Kidney epithelial cell (primary cell): ENCODE measurements at places on chromosomes 5 and 9. TPM values are rescaled to one million over a fixed set of nuclear protein-coding genes. Genes with fewer than 3 reads are reported as not detected.
A peak's percentile ranks its signal among the peaks of the same experiment; 100 is the strongest.

DNA sequence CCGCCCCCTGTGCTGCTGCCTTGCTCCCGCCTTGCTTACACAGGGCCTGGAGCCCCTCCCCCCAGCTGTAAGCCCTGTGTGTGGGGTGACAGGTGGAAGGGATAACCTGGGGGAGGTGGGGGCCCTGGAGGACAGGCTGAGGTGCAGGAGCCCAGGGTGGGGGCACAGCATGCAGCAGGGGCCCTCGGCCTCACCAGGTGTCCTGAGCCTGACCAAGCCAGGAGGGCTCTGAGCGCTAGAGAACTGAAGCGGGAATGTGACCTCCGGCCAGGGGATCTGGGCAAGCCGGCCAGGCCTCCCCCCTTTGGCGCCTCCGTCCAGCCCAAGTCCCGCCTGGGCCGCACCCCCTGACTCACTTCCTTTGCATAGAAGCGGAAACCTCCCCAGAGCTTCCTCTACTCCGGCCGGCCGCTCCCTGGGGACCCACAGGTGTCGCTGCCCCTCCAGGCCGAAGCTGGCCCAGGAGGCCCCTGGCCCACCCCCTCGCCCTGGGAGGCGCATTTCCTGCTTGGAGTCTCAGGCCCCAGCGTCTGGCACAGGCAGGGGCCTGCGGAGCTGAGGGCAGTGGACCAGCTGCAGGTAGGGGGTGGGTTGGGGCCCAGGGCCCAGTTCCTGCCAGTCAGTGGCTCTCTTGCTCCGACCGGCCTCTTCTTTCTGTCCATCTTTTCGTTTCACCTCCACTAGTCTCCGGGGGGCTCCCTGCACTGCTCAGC lies at the start of gene TOR4A:
Gene TOR4A (plus strand): TSS at position 398 of the 713 bp plus-strand sequence. CDS start 964 bp downstream, outside the sequence.
- DNase-seq, result peak; percentile 65

Gene ZMAT2
- 27.2 and 42.4 TPM in 2 replicates for total RNA-seq

- no peak for DNase-seq
These were observed 14.1 kb downstream of the LCN10 start for GRCh38 chr9:136728548-136729123.

Gene DHX29
- total RNA-seq, result 17.0 and 21.6 TPM in 2 replicates

Gene FGD3
- 0.41 and 0.46 TPM in 2 replicates for total RNA-seq

- no peak for DNase-seq
These were observed 54.5 kb downstream of the MACIR start for GRCh38 chr5:103313056-103313455.

Gene TXNDC8
- total RNA-seq, result not detected in 2 replicates

Gene CEL
- 0.68 and 1.2 TPM in 2 replicates for total RNA-seq
